ENCODE measurements at places on chromosomes 5 and 9.

GRCh38 chr9:137139468-137140150 lies 655 bp downstream of the GRIN1 start:
- peak; percentile 79 for DNase-seq

GRCh38 chr5:102583276-102584124 lies 84.7 kb upstream of the SLCO6A1 start:
- DNase-seq: no peak

GRCh38 chr5:143977891-143978461 lies 166.0 kb downstream of the HMHB1 start:
- DNase-seq: no peak

DNA sequence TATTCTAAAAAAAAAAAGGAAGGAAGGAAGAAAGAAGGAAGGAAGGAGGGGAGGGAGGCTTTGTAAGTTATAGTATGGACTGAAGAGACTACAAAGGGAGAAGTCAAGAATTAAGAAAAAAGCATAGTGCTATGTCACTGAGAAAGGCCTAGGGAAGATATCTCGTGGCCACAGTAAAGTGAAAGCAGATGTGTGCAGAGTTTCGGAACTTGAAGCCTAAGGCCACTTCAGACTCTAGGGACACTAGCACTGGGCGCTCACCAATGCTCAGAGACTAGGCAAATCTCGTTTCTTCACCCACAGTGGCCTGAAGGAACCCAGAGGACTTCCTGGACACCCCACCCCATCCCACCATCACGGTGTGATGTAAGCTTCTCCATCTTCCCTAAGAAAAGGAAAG lies 181.4 kb upstream of the TRPM3 start:
- no peak for DNase-seq

- no peak for DNase-seq
Measured at GRCh38 chr5:14767735-14768507, 103.4 kb downstream of the OTULIN start.

DNA sequence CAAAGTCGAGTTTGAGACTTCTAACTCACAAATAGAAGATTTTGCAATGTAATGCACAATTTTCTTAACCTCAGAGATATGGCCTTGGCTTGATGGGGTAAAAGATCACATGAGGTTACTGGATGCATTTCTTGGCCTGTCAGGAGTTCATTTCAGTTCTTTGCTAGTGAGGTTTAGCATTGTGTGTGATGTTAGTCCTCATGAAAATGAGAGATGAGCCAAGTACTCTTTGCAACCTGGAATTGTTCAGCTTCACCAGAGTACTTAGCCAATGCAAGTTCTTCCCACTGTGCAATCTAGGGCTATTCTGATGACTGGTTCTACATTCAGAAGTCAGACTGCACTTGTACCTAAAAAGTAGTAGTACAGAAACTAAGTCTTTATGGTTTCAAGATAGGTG lies 24.9 kb downstream of the GNAQ start:
- DNase-seq: no peak

DNA sequence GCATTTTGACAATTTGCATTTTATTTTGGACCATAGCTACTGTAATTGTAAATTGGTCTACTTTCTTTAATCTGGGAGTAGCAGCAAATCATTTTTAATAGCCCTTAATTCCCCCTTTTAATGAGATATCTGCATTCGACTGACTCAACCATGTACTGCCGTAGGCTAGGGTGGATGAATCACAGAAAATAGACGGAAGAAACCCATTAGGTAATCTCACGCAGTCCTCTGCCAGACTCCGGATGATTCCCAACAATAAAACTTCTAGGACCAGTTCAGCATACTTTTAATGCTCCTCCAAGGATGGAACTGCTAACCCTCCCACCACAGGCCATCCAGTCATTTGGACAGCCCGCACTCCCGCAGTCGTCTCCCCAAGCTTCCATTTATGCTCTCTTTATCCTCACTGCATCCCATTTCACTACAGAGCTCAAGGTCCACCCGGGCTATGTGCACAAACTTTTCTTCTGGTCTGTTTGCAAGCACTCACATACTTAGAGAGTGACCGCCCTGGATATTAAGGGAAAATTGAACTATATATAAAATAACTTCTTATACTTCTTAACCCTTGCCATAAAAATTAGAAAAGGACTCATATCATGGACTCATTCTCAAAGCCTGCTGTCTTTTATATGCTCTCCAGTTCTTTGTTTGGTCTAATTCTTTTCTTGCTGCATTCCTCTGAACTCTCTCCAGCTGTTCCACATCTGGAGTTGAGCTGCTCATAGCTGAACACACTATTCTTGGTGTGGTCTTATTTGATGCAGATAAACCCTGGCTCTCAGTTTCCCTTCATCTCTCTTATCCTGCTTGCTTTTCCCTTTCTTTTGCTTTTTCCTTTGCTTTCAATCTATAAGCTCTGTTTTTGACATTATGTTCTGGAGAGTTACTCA lies 326.6 kb downstream of the ARL15 start:
- DNase-seq: no peak

DNA sequence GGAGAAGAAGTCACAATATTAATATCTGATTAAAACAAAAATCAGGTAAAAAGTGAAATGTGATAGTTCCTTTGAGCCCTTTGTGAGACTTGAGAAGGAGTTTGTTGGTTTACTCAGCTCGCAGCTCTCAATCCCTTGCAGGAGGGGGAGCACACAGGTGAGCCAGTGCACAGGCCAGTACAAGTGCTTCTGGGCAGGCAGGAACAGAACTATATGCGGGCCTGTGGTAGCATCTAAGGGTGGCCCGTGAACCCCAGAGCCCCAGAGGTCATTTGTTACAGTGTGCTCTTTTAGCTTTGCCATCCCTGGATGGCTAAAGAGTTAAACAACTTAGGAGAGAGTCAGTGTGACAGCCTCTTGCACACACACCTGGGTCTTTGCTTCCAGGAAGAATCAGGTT lies 215.3 kb upstream of the EDIL3 start:
- DNase-seq: no peak

GRCh38 chr9:77773381-77773780 lies 125.3 kb upstream of the GNA14 start:
- no peak for DNase-seq

DNA sequence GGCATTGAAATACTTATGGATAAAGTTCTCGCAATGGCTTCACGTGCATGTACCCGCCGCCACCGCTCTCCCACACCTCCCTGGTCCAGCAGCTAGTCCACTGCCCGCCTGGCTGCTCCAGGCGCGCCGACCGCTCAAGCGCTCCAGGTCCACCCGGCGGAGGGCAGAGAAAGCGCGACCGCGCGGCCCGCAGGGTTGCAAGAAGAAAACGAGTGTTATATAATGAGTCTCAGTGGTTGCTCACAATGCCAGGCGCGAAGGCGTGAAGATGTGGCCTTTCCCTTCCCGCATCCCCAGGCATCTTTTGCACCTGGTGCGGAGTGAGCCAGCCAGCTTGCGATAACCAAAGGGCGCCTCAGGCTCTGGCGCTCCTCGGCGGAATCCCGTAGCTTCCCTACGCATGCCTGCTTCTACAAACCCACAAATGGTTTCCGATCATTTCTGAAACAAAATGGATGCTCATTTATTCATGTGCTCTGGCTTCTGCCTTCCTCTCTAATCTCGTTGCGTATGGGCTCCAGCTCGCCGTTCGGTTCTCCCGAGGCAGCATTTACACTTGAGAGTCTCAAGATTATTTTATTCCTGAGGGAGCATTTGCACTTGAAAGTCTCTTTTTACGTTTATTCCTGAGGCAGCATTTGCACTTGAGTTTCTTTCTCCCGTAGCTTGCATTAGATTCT lies 25.7 kb downstream of the CDKN2A start:
- no peak for DNase-seq

GRCh38 chr5:58299256-58299655 lies 160.6 kb downstream of the PLK2 start:
- DNase-seq: no peak

DNA sequence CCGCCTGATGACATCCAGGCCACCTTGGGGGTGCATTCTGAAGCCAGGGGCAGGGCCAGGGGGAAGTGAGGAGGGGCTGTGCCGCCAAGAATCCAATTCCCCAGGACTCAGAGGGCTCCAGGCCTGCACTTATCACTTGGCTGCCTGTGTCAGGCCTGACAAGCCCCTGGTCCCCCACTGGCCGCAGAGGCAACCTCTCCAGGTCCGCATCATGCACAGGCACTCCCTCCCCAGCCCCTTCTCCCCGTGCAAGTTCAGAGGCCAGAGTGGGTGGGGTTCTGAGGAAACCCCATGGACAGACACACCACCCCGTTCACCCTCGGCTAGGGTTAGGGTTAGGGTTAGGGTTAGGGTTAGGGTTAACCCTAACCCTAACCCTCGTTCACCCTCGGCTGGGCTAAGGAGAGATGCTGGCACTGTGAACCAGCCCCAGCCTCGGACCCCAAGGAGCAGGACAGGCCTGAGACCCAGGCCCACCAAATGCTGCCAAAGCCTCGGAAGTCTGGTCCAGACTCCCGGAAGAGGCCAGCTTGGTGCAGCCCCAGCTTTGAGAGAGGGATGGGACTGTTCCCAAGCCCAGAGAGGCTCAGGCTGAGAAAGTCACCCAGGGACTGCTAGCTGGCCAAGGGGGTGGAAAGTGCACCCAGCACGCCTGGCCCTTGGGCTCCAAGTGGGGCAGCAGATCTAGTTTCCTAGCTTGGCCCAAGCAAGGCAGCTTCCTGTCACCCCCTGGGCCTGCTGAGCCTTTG lies 4.9 kb downstream of the LCN2 start:
- DNase-seq: no peak

- no peak for DNase-seq
Measured at GRCh38 chr5:5381310-5381913, 41.1 kb upstream of the ICE1 start.

- no peak for DNase-seq
Measured at GRCh38 chr9:37986771-37987258, 82.2 kb downstream of the SHB start.

DNA sequence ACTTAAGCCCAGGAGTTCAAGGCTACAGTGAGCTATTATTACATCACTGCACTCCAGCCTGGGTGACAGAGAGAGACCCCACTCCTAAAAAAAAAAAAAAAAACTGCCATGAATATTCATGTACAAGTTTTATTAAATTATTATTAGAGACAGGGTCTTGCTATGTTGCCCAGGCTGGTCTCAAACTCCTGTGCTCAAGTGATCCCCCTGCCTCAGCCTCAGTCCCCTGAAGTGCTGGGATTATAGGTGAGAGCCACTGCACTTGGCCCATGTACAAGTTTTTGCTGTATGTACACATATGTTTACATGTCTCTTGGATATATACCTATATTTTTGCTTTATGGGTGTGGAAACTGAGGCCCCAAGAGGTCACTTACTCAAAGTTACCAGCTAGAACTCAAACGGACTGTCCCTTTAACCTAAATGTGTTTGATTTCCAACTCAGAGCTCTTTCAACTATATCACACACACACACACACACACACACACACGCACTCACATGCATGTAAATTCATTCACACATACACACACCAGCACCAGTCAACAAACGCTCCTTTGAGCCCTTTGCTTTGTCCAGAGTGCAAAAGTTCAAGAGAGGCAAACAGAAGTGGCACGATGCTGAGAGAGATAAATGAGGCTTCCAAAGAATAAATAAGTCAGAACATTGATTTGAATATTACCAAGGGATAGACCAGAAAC lies 42.3 kb upstream of the STRBP start:
- DNase-seq: no peak

GRCh38 chr5:43010935-43011315 lies 29.2 kb downstream of the ANXA2R start:
- DNase-seq: no peak

DNA sequence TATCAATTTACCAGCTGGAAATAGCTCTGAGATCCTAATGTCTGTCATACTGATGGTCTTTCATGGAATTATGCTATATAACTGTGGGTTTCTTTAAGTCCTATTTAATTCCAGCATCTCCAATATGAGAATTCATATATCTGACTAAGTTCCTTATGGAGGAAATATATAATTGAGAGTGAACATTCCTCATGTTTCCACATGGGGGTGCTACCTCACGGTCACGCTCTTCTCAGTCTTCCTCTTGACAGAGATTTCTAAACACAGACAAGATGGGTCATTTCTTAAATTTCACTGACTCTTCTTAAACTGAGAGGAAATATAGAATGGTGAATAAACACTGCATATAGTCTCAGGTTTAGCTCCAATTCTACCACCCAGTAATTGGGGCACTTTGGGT lies 212.1 kb downstream of the SLF1 start:
- no peak for DNase-seq

DNA sequence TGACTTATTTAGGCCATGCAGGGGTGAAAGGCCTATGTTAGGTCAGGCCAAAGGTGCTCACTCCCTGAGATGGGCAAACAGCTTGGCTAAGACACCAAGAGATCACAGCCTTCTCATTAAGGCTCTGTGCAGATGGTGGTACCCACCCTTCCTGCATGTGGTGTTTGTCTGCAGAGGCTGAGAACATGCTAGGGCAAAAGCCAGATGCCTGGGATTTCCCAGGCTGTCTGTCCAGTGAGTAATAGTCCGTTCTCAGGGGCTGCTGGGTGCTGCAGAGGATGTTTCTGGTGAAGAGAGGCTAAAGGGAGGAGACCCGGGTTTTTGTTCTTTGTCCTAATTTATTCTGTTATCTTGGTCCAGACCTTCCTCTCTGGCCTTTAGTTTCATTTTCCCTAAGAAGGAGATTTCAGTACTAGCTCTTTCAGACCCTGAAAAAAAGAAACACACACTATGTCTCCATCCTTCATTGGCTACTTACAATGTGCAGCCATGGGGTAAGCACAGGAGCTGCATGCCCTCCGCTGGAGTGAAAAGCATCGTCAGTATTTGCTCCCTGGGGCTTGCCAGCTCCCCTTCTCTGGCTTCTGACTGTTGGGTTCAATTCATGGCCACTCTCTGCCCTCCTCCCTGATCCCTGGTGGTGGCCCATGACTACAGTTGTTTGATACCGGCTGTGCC lies 23.4 kb upstream of the GLRA1 start:
- no peak for DNase-seq

DNA sequence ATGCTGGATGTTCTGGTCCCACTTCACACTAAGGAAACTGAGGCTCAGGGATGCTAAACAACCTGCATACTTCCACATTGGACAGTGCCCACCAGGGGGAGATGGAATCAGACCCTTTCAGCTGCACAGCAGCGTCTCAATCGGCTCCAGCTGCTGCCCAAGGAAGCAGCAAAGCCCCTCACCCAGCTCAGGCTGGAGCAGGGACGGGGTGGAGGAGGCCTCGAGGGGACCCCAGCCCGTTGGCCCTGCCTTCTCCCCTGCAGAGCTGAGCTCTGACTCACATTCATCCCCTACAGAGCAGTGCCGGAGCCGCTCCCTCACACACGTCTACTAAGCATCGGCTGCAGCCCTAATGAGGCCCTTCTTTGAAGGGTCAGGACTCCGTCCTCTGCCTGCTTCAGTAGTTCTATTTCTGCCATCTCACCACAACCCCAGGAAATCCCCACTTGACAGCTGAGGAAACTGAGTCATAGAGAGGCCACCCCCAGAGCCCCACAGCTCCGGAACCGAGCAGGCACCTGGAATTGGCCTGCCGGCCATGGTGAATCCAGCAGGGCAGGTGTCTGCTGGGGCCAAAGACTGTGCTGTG lies 21.5 kb upstream of the SUSD3 start:
- DNase-seq: no peak

GRCh38 chr5:59173578-59173977 lies 590.7 kb downstream of the RAB3C start:
- DNase-seq: no peak

GRCh38 chr5:138128334-138128733 lies 10.9 kb downstream of the NME5 start:
- DNase-seq: no peak

GRCh38 chr5:2759696-2760461 lies 8.4 kb upstream of the IRX2 start:
- peak; percentile 71 for DNase-seq
